ENCODE measurements at places on chromosomes 13 and 19. TPM values are rescaled to one million over a fixed set of nuclear protein-coding genes. Genes with fewer than 3 reads are reported as not detected.

The ZBTB32 gene
- total RNA-seq, result not detected

The GNG7 gene
- total RNA-seq, result 15.6 TPM

The POLR1G gene
- 8.8 TPM for total RNA-seq

The RFPL4A gene
- total RNA-seq, result not detected

The SH2D3A gene
- 13.3 TPM for total RNA-seq

Measured in OCI-LY7 (cell line).